ENCODE measurements at places on chromosomes 12 and 14.

GRCh38 chr12:33116284-33116683 is 219.7 kb upstream of the PKP2 start:
- no peak for DNase-seq

- DNase-seq = no peak
Measured at GRCh38 chr12:119725523-119725922, 57.6 kb downstream of the PRKAB1 start.

DNA sequence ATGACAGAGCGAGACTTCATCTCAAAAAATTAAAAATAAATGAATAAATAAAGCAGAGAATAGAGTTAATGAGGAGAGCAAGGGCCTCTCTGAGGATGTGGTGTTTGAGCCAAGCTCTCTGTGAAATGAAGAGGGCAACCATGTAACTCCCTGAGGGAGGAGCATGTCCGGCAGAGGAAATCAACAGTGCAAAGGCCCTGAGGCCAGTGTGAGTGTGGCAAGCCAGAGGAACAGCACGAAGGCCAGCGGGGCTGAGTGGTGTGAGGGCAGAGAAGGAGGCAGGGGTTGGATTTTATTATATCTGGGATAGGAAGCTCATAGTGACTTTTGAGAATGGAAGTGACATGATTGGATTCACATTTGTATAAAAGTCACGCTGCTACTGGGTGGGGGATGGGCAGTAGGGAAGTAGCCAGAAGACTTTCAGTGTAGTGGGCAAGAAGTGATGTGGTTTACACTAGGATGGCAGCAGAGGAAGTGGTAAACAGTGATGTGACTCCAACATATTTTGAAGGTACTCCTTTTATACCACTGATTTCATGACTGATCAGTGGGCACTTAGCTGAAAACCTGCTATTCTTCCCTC is 10.3 kb upstream of the LRP1-AS start:
- DNase-seq = no peak

DNA sequence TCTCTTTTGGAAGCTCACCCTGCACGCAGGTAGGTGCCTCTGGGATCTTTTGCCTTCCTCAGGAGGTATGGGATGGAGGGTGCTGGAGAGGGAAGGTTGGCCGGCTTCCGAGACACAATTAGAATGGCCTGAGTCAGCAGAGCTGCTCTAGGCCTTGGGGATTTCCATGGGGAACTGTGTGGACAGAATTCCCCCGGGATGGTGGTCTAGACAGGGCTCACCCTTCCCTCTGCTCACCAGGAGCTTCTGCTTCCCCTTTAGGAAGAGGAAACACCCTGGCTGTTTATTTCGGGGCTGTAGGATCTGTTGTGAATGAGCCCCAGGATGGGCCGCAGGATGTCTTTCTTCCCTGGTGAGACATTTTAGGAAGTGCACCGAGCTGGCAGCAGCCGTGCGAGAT is 43.7 kb upstream of the TMED10 start:
- no peak for DNase-seq

DNA sequence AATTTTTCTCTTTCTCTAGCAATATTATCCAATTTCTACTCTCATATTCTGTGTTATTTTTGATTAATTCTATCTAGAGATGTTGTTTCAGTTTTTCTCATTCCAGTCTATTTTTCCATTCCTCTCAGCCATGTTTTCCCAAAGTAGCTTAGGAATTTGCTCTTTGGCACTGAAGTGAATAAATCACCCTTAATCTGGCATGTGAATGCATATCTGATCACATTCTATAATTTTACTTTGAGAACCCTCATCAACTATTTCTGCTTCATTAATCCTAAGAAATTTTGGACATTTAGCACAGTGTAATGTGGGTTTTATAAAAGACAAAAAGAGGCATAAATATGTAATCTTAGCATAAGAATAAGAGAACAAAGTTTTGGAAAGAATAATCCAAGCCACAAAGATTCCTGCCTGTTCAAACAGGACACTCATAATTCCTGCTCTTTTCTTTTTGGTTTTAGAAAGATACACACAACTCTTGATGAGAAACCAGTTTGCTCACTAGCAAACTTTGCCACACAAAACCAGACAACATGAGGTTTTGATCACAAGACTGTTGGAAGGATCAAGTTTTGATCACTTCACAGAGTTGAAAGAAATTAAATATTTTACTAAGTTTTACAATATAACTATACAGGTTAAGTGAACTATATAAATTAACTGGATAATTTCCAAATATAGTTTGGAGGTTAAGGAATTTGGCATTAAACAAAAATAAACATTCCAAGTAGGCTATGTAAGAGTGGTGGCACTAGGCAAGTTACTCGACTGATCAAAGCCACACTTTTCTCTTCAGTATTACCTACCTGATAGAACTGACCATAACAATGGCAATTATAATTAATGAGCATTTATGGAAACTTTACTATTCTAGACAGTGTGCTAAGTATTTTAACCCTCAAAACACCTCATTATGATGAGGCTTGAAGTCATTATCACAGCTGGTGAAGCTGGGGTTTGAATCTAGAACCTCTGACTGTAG is 226.6 kb upstream of the TMTC1 start:
- DNase-seq = no peak

DNA sequence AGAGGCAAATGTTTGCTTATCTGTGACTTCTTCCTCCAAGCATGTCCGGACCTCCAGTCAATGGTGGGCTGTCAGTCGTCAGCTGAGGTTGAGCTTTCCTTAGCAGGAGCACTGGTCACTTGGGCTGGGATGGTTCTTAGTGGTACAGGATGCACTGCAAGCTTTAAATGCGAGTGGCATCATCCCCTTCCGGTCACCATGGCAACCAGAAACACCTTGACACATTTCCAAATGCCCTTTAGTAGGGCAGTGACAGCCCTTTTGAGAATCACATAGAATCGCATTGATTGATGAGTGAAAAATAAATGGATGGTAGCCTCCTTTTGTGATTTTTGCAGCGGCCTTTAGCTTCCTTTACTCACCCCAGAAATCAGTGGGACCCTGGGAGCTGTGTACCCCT is 24.1 kb downstream of the NTF3 start:
- DNase-seq = no peak

DNA sequence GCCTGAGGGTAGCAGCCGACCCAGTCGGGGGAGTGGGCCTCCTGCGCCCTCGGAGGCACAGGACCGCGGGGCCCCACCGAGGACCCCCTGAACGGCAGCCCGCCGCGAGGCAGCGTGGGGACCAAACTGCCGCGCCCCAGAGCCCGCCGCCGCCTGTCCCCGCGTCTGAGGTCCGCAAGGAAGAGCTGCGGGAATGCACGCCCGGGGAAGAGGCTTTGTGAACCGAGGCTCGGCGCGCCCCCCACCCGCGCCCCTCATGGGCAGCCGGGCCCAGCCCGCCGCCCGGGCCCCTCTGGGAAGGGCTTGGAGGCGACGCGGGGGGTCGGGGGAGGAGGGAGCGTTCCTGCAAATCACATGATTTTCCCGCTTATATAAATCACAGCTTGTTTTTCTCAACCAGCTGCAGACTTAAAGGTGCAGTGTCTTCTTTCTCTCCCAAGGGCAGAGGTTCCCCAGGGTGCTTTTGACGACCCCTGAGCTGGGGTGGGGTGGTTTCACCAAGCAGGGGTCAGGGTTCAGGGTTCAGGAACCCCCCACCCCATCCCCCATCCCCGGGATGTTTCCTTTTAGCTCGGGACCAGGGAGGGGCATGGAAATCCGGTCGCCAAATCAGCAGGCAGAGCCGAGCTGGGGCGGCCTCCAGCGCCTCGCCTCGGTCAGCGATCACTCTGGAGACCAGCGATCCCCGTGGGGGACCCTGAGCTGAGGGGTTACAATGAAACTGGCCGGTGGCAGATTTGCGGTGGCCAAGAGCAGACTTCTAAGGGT is 44.7 kb upstream of the ATP23 start:
- DNase-seq = peak; percentile 32

- peak; percentile 40 for DNase-seq
Measured at GRCh38 chr14:30005114-30005808, 77.6 kb upstream of the PRKD1 start.

- DNase-seq = no peak
Measured at GRCh38 chr12:95796225-95796981, 5.8 kb upstream of the NTN4 start.

DNA sequence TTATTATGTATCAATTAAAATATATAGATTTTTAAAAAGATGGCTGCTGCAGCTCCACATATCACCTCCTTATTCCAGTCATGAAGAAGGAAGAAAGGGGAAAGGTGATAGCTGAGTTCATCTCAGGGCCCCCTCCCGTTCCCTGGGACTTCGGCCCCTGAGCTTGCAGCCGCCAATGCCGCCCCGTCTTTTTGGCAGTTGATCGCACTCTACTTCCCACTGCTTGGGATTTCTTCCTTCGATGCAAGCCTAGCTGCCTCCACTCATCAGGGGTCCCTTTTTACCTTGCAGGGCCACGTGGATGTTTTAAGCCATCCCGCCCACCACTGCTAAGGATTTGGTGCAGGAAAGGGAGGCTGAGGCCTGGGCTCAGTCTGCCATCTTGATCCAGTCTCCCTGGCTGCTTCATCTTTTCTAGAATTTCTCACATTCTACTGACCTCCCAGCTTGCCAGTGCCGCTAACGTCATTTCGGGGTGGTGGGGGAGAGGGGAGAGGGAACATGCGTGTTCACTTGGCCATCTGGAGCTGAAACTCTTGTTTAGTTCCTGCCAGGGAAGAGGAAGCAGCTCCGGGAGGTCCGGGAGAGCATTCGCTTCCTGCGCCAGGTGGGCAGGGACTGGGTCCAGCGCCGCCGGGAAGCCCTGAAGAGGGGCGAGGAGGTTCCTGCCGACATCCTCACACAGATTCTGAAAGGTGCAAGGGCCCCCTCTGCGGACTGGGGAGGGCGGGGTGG is 31.3 kb downstream of the CYP46A1 start:
- DNase-seq = no peak

DNA sequence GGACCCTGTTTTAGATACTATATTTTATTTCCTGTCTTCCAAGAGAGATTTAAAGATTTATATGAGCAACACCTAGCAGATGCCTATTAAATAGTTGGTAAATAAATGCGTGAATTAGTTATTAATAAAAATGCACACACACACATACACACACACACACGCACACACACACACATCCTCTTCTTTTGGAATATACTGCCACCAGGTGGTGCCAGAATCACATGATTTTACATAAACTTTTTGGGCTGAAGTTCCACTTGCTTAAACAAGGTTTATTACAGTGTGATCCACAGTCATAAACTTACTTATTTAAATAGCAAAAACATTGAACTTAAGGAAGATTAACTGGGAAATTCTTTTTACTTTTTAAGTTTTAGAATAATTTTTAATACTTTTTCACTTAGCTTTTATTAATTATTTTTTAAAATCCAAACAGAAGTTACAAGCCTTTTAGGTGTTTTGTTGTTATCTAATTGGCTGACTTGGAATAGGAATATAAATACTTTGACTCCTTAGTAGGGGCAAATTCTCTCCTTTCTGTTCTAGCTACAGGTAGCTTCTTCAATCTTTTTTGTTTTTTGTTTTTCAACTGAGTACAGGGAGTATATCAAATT is 17.5 kb downstream of the RAD51B start:
- DNase-seq = peak; percentile 57

- DNase-seq = no peak
Measured at GRCh38 chr12:44053549-44054127, 217.8 kb downstream of the TMEM117 start.

- no peak for DNase-seq
Measured at GRCh38 chr12:56571121-56571520, 49.5 kb downstream of the RBMS2 start.

DNA sequence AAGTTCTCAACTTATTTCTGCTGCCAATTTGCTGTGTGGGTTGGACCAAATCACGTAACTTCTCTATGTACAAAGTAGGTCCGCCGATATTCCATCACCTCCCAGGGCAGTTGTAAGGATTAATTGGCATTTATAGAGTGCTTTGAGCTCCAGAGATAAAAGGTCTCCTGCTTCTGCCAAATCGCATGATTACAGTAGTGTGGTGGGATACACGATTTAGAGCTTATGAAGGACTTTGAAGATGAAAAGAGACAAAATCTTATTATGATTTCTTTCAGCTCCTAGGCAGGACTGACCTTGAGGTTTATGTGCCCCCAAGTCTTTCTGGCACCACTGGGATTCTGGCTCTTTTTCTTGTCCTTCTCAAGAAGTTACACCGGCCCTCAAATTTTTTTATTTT is 84.7 kb downstream of the TBC1D30 start:
- no peak for DNase-seq

GRCh38 chr14:95770777-95771176 is 56.9 kb upstream of the TCL1A start:
- DNase-seq = peak; percentile 79

- no peak for DNase-seq
Measured at GRCh38 chr12:24945845-24946244, 3.1 kb downstream of the BCAT1 start.

DNA sequence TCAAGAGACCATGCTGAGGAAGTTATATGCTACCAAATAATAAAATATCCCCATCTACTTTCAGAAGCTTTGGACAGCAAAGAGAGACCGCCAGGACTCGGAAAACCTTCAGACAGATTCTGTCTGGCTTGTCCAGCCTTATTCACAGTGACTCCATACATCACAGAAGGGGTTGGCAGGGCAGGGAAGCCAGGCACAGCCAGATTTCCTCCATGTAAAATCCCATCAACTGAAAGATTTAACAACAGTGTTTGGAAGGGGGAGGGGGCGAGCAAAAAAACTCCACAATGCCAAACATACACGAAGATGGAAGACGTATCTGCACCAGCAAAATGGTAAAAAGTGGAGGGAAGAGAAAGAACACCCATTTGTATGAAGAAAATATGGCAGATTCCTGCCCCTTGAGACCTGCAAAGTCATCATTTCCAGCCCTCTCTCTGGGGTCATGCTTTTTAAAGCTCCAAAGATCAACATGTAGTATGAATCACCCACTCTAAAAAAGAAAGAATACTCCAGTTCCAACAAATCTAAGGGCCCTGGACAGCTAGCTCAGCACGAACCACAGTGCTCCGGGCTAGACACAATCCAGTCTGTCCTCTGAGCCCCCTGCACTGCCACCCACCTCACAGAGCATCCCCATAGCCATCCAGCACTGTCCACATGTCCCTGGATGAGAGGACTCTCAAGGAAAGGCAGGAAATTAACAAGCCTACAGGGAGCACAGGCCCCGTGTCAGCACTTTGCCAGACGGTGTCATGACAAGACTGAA is 116.4 kb downstream of the DICER1 start:
- no peak for DNase-seq

GRCh38 chr14:102739190-102739469 is 38.1 kb upstream of the TRAF3 start:
- DNase-seq = no peak

DNA sequence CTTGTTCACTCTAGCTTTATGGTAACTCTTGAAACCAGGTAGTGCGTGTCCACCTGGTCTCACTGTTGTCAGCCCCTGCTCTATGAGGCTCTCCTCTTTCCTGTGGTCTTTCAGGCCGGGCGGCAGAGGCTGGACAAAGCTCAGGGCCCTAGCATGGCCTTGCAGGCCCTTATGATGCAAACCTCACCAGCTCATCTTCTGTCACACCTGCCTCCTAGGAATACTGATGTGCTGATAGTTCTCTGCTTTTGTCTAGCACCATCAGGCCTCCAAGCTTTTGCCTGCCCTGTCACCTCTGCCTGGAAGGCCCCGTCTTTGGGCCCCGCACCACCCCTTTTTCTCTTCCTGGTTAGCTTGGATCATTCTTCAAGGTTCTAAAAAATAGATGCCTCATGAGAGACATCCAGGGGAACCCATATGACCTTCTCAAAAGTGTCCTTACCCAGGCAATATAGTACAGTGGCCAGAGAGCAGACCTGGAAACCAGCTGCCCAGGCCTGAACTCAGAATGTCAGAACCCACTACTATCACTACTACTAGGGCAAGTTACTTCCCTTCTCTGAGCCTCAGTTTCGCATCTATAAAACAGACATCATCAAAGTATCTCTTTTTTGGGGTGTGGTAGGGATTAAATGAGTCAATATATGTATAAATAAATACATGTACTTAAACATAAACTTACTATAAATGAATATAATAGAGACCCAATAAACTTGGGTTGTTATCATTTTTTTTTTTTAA is 91.7 kb downstream of the ZFP36L1 start:
- DNase-seq = no peak
